ENCODE measurements at places on chromosomes 3 and 15.

DNA sequence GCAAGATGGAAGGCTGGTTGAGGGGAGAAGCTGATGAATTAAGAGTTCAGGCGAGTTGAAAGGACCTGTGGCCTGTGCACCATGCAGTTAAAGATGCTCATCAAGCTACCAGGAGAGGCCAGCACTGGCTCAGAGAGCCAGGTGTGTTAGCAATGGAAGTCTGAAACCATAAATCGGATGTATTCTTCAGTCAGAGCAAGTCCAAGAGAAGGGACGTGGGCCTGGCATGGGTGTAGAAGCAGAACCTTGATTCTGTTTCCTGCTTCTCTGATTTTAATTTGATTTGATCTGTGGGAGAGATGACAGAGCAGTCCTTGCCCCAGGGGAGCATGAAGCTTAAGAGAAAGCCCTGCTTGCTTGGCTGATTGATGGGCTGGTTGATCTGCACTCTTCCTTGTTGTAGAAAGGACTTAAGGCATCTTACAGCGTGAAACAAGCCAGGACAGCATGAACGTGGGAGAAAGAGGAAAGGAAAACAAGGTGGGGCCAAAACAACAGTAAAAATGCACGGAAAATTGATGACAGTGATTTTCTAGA, 10.9 kb downstream of the TM6SF1 start:
- no peak for DNase-seq

DNA sequence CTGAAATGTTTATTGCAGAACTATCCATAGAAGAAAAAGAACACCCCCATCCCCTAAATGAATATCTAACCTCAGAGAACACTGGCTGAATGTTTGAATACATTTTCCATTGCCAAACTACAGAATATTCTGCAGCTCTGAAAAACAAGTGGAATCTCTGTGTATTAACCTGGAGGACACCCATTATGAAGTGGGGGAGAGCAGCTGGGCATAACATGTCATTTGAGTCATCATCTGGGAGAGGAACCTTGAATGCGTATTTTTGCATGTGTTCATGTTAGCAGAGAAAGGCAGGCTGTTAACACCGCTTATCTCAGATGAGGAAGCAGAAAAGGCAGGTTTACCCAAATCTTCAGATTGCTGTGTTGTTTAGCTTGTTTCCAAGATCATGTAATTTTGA, 31.5 kb downstream of the ESYT3 start:
- no peak for DNase-seq

DNA sequence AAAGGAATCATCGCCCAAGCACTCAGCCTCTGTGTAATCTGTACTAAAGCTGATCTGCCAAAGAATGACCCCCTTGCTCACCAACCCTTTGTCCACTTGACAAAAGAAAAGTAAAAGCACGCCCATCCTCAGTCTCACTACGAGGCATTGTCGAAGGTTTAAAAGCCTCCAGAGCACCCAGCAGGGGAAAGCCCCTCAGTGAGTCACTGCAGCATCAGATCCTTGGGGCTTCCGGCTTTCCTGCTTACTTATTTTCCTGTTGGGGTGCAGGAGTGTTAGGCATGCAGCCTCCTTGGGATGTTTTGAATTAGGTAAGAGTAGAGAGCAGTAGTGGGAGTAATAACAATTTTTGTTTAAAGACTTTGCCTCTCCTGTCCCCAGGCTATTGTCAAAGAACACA, 216.1 kb downstream of the MTHFS start:
- DNase-seq, result no peak

- DNase-seq, result no peak
These were observed 27.1 kb downstream of the SPATA12 start for GRCh38 chr3:57087361-57088092.

GRCh38 chr15:51367322-51367976, 26.0 kb downstream of the GLDN start:
- no peak for DNase-seq

- no peak for DNase-seq
These were observed 49.3 kb downstream of the STRIT1 start for GRCh38 chr3:155244216-155244615.

GRCh38 chr3:170421111-170421641, 2.5 kb downstream of the CLDN11 start:
- no peak for DNase-seq

- no peak for DNase-seq
These were observed 168.8 kb upstream of the MANF start for GRCh38 chr3:51216291-51216690.

DNA sequence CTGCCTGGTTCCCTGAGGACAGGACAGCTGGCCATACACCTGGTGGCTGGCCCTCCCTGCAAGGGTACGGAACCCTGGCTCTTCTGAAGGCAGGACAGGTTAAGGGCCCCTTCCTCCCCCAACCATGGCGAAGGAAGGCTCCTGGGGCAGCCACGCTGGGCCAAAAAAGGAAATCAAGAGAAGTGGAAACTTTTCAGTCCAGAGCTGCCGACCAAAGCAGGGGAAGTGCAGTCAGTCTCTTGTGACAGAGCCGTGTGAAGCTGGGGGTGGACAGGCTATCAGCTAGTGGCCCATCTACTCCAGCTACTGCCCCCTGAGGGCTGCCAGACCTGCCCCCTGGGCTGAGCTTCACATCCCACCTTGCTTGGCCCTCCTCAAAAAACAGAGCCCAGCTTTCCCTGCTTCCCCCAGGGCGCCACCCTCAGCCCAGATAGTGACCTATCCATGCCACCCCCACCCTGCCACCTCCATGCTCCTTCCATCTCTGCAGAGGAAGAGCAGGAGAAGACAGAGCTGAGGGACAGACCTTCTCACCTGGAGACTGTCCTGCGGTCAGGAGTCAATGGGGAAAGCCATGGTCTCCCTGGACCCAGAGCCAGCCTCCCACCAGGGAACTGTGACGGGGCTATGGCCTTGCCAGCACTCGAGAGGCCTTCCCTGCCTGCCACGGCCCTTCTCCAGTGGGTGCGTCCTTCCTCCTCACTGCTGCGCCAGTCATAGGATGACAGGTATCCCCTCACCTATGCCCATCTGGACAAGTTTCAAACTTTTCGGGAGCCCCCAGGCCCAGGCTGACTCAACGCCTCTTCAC, 4.6 kb downstream of the SEMA7A start:
- DNase-seq, result peak; percentile 10

- DNase-seq, result no peak
These were observed 3.0 kb downstream of the ZSCAN2 start for GRCh38 chr15:84603630-84604379.

GRCh38 chr15:73928971-73929627, 2.8 kb downstream of the LOXL1 start:
- DNase-seq, result no peak

DNA sequence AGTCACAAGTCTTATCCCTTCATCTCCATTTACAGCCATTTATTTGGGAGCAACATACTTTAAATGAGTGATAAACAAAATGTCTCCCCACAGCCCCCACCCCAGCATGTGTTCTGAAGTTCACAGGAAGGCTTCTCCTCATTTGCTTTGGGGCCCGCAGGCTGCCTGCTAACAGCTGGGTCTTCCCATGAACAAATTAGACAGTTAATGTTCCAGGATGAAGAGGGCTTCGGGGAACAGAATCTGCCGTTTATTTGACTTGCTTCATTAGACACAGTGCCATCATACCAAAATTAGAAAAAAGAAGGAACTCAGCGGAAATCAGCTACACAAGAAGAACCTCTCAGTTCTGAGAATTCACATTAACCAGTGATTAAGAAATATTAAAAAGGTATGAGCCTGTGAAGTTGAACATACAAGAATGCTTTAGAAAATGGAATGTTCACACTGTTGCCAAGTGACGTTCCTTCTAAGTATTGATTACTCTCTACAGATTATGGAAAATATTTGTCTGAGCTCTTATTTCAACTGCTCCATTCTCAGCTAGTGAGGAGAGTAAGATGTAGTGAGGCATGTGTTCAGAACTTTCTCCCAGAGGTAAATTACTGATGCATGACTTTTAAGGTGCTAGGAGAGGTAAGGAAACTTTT, 107.5 kb upstream of the THBS1 start:
- DNase-seq, result no peak

Measured in GDM1 (cell line).